Tibial artery (tissue), 4 donors: ENCODE measurements at places on chromosomes 1 and 21.

DNA sequence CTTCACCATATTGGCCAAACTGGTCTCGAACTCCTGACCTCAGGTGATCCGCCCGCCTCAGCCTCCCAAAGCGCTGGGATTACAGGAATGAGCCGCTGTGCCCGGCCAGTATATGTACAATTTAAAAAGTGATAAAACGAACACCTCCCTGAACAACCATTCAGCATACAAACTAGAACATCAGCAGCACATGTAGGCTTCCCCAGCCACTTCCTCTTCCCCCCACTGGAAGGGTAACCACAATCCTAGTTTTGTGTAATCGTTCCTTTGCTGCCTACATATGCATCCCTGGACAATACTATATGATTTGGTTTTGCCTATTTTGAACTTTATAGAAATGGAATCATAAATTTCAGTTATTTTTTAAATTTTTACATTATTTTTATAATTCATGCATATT is 60.4 kb downstream of the DESI2 start:
- no peak overlapping the region for H3K4me3 ChIP-seq
- H3K36me3 ChIP-seq = no peaks in the 10 kb centered on the region
- H3K27me3 ChIP-seq = no peaks in the 10 kb centered on the region
- DNase-seq = no peak

DNA sequence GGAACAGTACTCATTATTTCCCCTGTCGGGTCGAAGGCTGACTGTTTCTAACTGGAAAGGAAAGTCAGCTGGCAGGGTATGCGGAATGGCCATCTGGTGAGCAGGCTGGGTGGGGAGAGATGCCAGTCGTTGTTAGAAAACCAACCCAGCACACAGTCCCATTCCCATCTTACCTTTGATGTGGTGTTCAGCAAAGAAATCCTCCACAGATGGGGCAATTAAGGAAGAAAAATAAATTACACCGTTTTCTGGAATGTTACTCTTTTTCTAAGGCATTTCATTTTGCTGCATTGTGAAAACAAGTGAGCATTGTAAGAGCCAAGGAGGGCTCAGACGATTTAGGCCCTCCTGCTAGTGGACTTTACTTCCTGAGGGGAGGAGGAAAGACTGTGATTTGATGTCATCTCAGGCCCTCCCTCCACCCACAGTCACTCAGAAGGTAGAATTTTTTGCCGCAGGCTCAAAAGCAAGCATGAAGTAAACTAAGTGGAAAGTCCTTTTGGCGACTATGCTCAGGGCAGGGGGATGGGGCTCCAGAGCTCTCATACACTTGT is at the start of gene SLC16A4:
SLC16A4 (minus strand) TSS at position 335 of the 554 bp plus-strand sequence. CDS start 1,703 bp downstream, outside the sequence.
- DNase-seq = no peak
- no peaks in the 10 kb centered on the region for H3K27me3 ChIP-seq
- H3K36me3 ChIP-seq = peaks cover 7% of the 10 kb centered on the region

- DNase-seq = no peak
- H3K27me3 ChIP-seq = no peaks in the 10 kb centered on the region
- no peaks in the 10 kb centered on the region for H3K4me1 ChIP-seq
- no peak overlapping the region for H3K4me3 ChIP-seq
Observed at GRCh38 chr21:35019631-35020032, 29.5 kb downstream of the RUNX1 start.

- H3K4me3 ChIP-seq = no peak overlapping the region
- no peak for DNase-seq
- H3K4me1 ChIP-seq = no peaks in the 10 kb centered on the region
- H3K27ac ChIP-seq = no peak overlapping the region
Observed at GRCh38 chr1:166365081-166365480, 198.3 kb upstream of the FAM78B start.

- H3K4me1 ChIP-seq = no peaks in the 10 kb centered on the region
- H3K27ac ChIP-seq = no peak overlapping the region
- DNase-seq = no peak
- H3K36me3 ChIP-seq = no peaks in the 10 kb centered on the region
Observed at GRCh38 chr1:181525104-181525721, 41.9 kb downstream of the CACNA1E start.

GRCh38 chr1:164706606-164706987 is 147.6 kb downstream of the PBX1 start:
- peak overlapping the region; percentile 70 for H3K27ac ChIP-seq
- H3K4me1 ChIP-seq = no peaks in the 10 kb centered on the region
- no peaks in the 10 kb centered on the region for H3K36me3 ChIP-seq
- H3K4me3 ChIP-seq = no peak overlapping the region
- no peaks in the 10 kb centered on the region for H3K27me3 ChIP-seq

DNA sequence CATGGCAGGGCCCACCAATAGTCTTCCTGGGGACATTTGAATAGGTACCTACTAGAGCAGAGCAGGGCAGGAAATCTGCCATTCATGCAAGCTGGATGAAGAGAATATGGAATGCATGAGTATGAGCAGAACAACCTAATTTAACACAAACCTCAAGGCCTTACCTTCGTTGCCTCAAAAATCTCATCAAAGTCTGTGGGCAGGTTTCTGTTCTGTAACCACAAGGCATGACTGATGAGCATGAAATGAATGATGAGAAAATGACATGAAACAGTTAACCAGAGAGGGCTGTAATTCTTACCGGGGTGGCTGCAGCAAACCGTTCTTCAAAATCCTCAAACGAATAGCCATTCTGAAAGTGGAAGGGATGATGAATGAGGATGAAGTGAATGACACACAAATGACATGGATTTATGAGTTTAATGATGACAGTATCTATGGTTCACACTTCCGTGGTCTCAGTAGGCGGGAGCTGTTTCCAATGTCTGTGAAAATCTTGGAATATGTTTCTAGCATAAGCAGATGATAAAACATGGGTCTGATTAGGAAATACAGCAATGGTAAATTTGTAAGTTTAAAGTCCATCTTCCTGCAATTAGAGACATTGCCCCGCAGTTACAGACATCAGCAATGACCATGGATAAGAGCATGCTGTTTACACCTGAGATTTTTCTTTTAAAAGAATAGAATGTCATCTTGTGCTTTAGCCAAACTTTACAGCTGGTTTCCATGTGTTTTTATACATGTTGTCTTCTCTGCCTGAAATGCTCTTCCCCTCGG is 67.6 kb upstream of the C8B start:
- H3K4me1 ChIP-seq = no peaks in the 10 kb centered on the region
- no peak for DNase-seq
- no peaks in the 10 kb centered on the region for H3K36me3 ChIP-seq
- no peaks in the 10 kb centered on the region for H3K27me3 ChIP-seq

- H3K27ac ChIP-seq = peak overlapping the region; percentile 89
- DNase-seq = no peak
- H3K36me3 ChIP-seq = peaks cover 19% of the 10 kb centered on the region
- no peaks in the 10 kb centered on the region for H3K27me3 ChIP-seq
- H3K4me1 ChIP-seq = peaks cover 36% of the 10 kb centered on the region
- H3K4me3 ChIP-seq = peak overlapping the region; percentile 65
Observed at GRCh38 chr1:155320252-155320651, 442 bp upstream of the RUSC1 start.

DNA sequence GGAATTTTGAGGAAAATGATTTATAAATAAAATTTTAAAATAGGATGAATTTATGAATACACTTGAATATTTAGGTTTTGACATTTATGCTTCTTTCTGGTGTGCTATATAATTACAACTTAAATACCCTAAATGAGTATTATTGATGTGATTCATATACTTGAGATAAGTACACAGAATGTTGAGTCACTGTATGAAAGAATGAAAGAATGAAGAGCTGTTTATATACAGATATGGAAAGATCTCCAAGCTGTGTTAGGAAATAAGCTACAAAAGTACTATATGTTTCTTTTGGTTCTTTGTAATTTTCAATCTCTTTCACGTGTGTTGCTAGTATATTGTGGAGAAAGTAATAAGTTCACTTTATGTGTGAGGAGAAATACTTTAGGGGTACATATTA is 147.2 kb downstream of the RASAL2 start:
- no peaks in the 10 kb centered on the region for H3K4me1 ChIP-seq
- H3K4me3 ChIP-seq = no peak overlapping the region

- no peak overlapping the region for H3K27ac ChIP-seq
- no peaks in the 10 kb centered on the region for H3K27me3 ChIP-seq
- no peak overlapping the region for H3K4me3 ChIP-seq
- DNase-seq = no peak
Observed at GRCh38 chr1:162157469-162157868, 88.0 kb downstream of the NOS1AP start.

DNA sequence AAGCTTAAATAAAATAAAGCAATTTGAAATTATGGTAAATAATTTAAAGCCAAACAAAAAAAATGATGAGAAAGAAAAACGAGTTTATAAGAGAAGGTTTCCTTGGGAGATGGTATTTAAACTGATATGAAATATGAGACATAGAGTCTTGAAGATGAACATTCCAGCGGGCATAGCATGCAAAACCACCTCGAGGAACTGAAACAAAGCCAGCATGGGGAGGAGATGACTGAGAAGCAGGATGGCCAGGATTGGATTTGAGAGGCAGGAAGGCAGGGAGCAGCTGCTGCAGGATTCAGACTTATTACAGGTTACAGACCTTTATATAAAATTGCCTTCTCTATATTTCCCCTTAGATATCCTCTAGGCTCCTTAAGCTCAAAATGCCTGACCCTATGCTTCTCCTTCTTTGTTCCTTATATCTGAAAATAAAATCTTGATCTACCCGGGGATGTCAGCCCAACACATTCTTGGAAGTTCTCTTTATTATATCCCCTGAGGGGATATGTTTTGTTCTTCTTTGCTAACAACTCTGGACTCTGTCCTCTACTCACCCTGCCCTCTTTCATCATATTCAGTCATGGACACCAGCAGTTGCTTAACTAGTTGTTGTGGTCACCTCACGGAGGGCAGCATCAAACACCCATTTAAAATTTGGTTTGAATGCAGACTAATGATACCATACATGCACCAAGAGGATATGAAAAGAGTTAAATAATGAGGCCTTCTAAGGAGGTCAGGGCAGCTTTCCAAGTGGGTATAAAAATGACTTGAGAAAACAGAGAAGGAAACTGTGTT is 719.1 kb upstream of the B3GALT2 start:
- no peak for DNase-seq
- no peak overlapping the region for H3K4me3 ChIP-seq
- H3K4me1 ChIP-seq = no peaks in the 10 kb centered on the region
- no peaks in the 10 kb centered on the region for H3K27me3 ChIP-seq

GRCh38 chr1:175494950-175495349 is 248.4 kb downstream of the TNR start:
- H3K4me1 ChIP-seq = no peaks in the 10 kb centered on the region
- H3K4me3 ChIP-seq = no peak overlapping the region
- H3K27ac ChIP-seq = no peak overlapping the region
- H3K27me3 ChIP-seq = peaks cover 15% of the 10 kb centered on the region
- H3K36me3 ChIP-seq = no peaks in the 10 kb centered on the region

DNA sequence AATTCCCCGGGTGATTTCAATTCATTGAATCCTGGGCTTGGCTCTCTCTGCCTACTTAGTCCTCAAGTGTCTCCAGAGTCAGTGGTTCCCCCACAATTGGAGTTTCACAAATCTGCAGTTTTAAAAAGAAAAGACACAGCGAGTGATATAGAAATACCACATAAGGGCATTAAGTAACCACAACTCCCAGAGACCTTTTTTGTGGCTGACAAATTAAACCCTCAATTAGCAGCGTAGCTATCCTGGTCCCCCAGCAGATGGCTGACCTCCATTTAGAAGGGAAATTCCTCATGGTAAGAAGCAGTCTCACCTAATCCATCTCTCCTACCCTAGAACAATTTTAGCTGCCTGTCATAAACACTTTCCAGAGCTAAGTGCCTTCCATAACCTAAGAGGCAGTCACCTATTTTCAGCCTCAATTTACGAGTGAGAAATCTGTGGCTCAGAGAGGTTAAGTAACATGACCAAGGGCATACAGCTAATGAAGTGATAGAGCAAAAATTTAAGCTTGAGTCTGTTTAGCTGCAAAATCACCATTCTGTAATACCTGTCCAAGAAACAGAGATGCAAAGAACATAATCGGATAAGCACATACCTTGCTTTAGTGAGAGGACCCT is 56.0 kb upstream of the NBPF3 start:
- H3K4me3 ChIP-seq = no peak overlapping the region
- H3K27ac ChIP-seq = no peak overlapping the region
- DNase-seq = no peak
- no peaks in the 10 kb centered on the region for H3K4me1 ChIP-seq
- H3K27me3 ChIP-seq = no peaks in the 10 kb centered on the region
- no peaks in the 10 kb centered on the region for H3K36me3 ChIP-seq

DNA sequence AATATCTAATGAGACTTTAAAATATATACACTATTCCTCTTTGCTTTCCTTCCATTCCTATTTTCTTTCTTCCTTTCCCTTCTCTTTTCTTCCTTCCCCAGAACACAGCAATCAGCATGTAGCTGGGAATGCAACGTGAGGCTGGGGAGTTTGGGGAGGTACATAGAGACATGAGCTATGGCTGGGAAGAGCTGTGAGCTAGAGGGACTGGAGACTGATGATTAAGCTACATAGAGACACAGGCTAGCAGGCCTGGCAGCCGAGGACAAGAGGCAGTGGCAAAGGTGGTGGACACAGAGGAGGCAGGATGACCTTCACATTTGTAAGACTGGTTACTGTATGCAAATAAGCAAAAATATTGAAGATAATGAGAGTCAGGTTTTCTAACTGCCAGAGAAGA is 7.5 kb downstream of the LPAR3 start:
- H3K27ac ChIP-seq = no peak overlapping the region
- no peak for DNase-seq
- no peaks in the 10 kb centered on the region for H3K36me3 ChIP-seq
- H3K4me1 ChIP-seq = no peaks in the 10 kb centered on the region
- no peak overlapping the region for H3K4me3 ChIP-seq

GRCh38 chr1:205783433-205783795 is 8.1 kb upstream of the RAB29 start:
- H3K27ac ChIP-seq = peak overlapping the region; percentile 77
- DNase-seq = no peak
- H3K36me3 ChIP-seq = no peaks in the 10 kb centered on the region

DNA sequence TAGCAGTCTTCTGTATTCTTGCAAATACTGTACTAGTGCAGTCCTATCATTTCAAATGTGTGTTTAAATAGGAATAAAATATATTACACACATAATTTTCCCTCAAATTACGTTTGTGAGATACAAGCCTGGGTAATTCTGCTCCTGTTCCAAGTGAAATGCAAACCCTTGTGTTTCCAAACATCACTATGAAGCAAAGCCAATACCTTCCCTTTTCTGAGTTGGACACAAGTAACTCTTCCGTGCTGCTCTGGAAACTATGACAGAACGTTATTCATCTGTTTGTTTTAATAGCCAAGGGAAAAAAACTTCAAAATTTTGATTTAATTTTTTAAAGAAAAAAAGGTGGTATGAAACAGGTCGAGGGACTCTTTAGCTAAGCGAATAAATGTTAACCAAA is 73.7 kb upstream of the UBE2U start:
- H3K27me3 ChIP-seq = no peaks in the 10 kb centered on the region
- H3K4me3 ChIP-seq = no peak overlapping the region
- peaks cover 45% of the 10 kb centered on the region for H3K4me1 ChIP-seq
- H3K36me3 ChIP-seq = no peaks in the 10 kb centered on the region

DNA sequence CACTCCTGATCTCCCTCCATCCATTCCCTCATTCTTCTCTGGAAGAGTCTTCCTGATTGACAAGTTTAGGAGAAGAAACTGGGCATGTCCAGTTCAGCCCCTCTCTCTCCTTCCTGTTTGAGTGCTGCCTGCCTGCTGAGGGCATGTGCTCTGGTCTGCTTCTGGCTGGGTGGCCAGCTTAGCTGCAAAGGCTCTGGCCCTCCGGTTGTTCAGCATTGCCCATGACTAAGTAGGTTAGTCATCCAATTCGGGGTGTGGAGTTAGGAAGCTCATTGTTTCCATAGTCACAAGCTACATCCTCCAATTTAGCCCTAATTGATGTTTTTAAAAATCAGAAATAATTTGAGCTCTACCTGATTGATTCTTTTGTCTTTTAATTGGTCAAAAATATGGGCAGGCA is 25.6 kb upstream of the PLA2G2E start:
- no peak overlapping the region for H3K27ac ChIP-seq
- no peak overlapping the region for H3K4me3 ChIP-seq
- no peaks in the 10 kb centered on the region for H3K36me3 ChIP-seq
- no peak for DNase-seq
- no peaks in the 10 kb centered on the region for H3K4me1 ChIP-seq
